ENCODE measurements at places on chromosomes 1 and 21.

GRCh38 chr1:168637350-168637991 lies 61.1 kb downstream of the XCL1 start:
- ATAC-seq: peak; percentile 77

DNA sequence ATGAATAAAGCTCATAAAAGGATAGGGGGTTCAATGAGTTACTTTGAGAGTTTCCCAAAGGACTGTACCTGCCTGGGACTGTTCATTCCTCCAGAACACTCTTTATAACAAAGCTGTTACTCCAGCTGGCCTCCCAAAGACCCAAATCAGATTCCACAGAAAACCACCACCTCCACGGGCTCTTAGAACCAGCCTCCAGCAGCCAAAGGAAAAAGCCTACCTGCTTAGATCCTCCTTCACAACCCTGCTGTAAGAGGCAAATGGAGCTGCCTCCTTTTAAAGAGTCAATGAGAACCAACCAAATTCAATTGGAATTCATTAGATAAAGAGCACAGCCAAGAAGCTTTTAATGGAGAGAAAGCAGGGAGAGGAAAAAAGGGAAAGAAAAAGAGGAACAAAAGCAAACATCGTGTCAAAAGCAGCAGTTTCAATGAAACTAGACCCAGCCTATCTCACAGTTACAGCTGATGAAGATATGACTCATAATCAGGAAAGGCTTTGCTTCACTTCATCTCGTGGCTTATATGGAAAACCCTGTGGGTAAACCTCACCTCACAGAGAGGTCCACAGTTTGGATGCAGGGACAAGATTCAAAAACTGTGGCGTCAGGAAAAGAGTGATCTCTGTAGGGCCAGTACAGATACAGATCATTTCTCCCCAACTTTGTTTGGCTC lies 27.8 kb upstream of the FMO4 start:
- ATAC-seq: peak; percentile 54

DNA sequence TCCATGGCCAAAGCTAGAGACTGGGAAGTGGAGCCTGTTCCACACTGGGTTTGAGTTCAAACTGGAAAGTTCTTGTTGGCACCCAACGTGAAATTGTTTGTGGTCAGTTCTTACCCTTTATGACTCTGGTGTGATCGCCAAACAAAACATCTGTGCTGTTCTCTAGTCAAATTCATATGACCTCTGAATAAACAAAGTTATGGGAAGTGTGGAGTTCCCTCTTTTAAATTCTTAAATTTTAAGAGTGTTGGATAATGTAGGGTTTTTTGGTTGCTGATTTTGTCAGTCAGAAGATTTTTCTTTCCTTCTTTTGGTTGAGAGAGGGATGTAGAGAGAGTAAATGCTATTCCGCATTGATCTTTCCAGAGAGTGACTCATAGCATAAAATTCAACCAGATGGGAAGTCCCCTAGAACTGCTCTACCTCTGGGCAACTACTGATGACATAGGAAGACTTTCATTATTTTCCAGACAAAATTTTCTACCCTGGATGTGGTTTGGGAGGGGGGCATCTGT lies 36.4 kb downstream of the CHML start:
- peak; percentile 29 for ATAC-seq

GRCh38 chr1:237864338-237865244 lies 26.1 kb downstream of the ZP4 start:
- peak; percentile 96 for ATAC-seq

DNA sequence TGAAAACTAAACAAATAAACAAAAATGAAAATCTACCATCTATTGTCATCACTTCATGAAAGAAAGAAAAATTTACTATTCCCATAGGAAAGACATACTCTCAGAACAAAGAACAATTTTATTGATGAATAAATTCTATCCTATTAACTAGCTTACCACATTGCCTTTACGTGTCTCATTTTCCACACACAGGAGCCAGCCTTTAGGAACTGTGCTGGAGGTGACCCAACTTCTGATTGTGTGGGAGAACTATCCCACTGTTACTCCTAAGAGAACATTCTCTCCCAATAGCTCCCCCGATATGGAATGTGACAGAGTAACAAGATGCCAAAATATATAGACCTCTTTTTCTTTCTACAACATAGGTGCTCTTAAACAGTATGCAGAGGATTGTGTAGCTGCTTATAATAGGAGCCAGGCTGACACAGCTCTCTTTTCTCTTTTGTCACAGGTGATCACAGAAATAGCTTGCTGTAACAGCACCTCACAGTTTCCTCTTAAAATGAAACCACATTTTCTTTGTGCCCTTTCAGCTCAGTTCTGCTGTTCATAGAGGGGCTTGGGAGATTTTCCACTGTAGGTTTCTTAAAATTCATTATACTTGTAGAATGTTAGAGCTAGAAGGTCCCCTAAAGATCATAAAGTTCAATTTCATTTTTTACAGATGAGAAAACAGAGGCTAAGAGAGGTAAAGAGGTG lies 35.5 kb downstream of the C21orf91 start:
- ATAC-seq: no peak

DNA sequence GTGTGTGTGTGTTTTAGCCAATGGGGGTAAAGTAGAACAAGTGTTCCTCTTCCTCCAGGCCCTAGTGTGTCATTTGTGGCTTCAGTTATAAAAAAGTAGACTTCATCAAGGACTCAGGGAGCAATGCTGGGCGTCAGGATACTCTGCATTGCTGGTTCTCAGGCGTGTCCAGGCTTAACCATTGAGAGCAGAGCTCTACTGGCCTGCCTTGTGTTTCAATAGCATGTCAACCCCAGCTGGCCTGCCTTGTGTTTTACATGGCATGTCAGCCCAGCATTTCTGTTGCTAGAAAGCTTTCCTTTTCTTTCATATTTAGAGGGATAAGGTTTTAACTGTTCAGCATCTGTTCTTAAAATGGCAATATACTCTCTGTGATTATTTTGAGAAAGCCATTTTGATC lies 117.6 kb upstream of the TMPRSS15 start:
- no peak for ATAC-seq

DNA sequence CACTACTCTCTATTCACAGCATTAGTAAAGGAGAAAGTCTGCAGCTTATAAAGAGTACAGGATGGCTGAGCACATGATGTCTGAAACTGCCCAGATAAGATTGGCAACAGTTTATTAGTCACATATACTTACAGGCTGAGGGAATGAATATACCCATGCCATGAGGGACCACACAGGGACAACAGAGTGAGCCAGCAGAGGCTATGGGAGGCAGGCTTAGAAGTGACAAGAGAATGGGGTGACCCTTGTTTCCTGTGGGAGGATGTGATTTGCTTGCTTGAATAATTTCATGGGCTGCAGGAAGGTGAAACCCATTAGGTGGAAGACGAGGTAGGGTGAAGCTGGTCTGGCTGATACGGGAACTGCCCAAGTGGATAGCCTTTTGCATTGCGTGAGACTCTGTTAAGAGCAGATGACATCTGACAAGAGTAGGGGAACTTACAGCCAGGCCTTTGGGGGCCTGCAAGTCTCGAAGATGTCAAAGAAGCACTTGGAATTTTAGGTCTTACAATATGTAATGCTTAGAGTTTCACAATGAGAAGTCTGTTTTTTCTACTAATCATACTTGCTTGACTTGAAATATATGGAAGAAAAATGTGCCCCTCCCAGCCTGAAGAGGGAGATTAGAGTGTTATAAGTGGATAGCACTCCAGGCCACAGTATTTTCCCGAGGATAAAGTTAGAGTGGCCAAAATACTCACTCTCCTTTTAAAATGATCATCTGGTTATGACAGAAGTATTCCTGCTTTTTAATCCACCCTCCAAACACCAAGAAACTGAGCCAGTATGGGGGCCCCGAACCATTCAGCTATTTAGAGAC lies 34.6 kb upstream of the TNFSF4 start:
- ATAC-seq: no peak

GRCh38 chr1:84756455-84757082 lies 66.3 kb upstream of the SSX2IP start:
- ATAC-seq: no peak

DNA sequence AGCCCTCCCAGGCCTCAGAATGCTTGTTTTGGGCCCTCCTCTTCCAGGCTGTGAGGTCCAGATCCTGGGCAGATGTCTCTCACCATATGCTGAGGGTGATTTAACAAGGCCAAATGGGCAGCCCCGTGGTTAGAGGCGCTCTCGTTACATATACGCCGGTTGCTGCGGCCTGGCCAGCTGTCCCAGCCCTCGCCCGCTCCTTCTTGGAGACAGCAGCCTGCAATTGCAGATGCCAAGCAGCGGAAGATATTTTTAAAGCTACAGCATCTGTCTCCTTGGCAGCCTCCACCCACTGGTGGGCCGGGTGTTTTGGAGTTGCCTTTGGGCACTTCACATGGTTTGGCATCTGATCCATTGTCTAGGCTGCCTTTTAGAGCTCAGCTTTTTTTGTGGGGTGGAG lies 178.8 kb upstream of the NFIA start:
- peak; percentile 41 for ATAC-seq
